ENCODE measurements at places on chromosomes 13 and 19.

- no peak for DNase-seq
Measured at GRCh38 chr13:106491463-106491862, 44.0 kb downstream of the EFNB2 start.

DNA sequence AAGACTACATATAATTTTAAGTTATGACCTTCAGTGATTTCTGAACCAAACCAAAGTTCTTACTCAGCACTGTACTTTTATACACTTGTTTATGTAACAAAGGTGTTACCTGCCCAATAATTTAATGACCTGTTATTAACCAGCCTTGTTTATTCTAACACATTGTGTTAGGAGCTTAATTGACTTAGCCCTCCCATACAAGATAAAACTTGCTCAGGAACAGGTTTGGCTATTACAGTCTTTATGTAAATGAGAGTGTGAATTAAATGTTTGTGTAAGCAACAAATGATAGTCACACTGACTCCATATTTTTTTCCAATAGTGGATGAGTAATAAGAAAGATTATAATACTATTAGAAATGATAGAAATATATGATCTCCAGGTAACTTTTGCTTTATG is 51.8 kb upstream of the MYCBP2 start:
- no peak for DNase-seq

DNA sequence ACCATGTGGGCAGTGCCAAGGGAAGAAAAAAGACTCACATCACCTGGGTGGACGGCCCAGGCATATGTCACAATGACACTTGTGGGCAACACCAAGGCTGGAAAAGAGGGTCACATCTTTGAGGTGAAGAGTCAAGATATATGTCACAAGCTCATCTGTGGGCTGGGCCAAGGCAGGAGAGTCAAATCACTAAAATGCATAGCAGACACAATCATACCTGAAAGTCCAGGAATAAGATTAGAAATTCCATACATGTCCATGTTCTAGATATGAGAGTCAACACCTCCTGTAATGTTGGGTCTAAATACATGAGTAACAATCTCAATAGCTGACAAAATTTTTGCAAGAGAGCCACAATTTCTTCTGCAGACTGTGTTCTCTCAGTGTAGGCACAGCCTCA is 145.0 kb downstream of the ZNF675 start:
- DNase-seq = no peak

- no peak for DNase-seq
Measured at GRCh38 chr13:99800011-99800410, 171.6 kb downstream of the ZIC5 start.

DNA sequence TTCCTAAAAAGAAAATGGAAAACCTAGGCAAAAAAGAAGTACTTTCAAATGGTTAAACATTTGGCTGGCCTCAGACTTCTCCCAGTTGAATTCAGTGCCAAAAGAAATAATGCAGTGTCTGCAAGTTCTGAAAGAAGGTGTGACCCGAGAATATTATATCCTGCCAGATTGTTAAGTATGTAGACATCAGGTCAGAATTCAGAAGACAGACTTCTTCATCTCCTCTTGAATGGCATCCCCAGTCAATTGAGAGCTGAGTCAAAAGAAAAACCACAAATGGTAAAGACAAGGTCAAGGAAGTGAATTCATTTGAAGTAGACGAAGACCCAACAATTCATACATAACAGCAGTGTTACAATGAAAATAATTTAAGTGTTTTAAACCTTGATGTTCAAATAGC is 194.5 kb downstream of the NBEA start:
- no peak for DNase-seq

- DNase-seq = no peak
Measured at GRCh38 chr19:4816202-4816949, 15.1 kb downstream of the TICAM1 start.

- no peak for DNase-seq
Measured at GRCh38 chr13:112686987-112687386, 2.9 kb upstream of the ATP11A start.

- DNase-seq = no peak
Measured at GRCh38 chr13:86581706-86582105, 782.5 kb upstream of the SLITRK6 start.

DNA sequence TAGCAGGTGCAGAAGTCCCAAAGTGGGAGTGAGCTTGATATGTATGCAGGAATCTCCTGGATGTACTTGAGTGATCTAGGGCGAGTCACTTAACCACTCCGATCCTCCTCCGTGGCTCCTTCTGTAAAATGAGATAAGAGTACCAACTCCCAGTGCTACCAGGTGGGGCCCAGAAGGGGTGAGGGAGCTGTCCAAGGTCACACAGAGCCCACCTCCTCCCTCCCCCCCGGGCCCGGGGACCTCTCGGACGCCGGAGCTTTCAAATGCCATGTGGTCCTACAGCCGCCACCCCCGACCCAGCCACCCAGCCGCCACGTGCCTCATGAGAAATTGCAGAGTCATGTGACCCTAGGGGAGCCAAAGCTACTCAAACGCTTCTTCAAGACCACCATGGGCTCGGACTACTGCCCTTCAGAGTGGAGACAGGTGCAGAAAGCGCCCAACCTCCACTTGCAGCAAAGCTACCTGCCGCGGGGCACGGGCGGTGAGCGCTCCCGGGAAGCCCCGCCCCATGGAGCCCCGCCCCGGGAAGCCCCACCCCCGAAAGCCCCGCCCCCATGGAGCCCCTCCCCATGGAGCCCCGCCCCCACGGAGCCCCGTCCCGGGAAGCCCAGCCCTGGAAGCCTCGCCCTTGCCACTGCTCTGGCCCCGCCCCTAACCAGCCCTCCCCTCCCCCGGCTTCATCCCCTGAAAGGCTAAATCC is 10.1 kb upstream of the ZNF358 start:
- DNase-seq = peak; percentile 26

GRCh38 chr19:40217027-40217810 is 965 bp downstream of the TTC9B start:
- DNase-seq = no peak

GRCh38 chr19:46715975-46716671 is 791 bp downstream of the PRKD2 start:
- no peak for DNase-seq

DNA sequence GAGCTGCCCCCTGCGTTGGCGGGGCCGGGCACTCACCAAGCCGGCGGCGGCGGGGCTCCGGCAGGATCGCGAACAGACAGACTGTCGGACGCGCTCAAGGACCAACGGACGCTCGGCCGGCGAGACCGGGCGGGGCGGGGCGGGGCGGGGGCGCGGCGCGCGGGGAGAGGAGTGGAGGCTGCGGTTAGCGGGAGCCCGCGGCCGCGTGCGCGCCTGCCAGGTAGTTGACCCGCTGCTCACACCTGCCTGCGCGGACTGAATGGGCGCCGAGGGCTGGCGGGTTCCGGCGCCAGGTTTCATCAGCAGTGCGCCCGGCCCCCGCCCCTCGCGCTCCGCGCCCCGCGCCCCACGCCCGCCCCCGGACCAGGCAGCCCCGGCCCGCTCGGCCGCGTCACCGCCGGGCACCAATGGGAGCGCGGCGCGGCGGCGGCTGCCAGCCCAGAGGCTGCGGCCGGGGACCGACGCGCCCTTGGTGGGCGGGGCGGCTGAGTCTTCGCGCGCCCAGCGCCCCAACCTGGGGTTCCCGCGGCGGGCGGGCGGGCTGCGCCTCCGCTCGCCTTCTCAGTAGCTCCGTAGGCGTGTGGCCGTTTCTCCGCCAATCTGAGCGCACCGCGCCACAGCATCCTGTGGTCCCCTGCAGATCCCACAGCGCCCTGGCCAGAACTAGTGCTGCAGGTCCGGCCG is at the start of gene SLC7A1:
Gene SLC7A1 (minus strand): TSS at position 309 of the 684 bp plus-strand sequence. CDS start 59,500 bp downstream, outside the sequence.
- DNase-seq = peak; percentile 89

DNA sequence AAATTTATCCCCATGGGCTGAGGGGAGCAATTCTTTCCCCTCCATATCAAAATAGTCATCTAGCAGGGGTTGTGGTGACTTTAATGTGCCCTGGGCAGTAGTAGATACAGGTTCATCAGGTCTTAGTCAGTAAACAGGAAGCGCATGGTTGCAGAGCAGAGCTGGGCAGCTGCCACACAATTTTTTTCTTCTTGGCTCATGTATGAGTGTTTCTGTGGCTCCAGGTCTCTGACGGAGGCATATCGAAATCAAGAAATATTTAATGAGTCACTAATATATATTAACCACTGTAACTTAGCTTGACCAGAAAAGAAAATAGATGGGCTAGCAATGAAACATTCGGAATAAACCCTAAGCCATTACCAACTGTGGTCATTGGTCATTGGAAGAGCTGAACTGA is 68.4 kb upstream of the UBL3 start:
- no peak for DNase-seq

- DNase-seq = no peak
Measured at GRCh38 chr13:111204438-111205177, 89.5 kb downstream of the ARHGEF7 start.

- no peak for DNase-seq
Measured at GRCh38 chr13:104895521-104895920, 1639.9 kb downstream of the EFNB2 start.

DNA sequence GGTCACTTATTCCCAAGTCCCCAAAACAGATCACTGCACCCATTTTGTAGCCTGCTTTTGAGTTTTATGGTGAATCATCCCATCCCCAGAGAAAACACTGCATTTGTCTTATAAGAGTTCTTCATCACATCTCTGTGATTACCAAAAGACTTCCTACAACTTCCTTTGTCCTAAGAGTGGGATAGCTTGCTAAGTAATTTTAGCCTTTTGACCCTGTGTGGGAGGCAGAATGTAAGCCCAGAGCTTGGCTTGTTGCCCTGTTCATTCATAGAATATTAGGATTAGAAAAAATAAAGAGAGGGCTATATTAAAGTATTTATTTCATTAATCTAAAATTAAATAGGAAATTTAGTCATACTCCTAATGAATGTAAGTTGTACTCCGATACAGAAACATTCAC is 213.3 kb downstream of the MZT1 start:
- DNase-seq = no peak

DNA sequence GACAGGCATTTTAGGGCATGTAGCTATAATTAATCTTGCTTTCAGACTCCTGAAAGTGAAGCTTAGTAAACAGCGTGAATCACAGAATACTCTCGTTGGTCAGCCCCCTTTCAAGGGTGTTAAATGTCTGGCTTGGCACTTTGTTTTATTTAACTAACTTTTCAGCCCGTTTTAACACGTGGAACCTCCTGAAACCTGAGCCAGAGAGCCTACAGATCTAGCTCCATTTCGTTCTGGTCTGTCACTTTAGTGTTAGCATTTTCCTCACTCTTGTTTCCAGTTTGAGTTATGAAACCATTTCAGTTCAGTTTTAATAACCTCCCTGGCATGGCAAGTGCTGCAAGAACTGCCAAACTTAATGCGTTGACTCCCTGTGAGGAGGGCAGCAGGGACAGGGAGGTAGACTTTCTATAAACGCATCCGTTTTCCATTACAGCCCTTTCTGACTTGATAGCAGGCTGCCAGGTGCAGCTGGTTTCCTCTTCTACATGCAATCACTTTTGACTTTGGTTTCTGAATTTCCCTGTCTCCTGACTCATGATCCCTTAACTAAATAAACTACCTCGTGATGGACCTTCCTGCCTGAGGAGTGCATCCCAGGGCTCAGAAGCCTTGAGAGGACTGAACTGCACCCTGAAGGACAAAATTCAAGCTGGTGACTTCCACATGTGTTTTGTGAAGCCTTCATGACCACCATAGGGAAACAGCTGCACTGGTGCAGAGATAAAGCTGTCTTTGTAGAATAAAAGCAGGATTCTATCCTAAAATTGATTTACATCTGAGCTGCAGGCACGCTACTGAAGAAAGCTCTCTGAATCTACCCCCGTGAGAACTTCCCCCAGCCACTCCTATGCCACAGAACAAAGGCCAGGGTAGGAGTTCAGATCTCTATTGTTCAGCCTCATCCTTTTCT is 192.6 kb downstream of the DLEU7 start:
- DNase-seq = no peak

DNA sequence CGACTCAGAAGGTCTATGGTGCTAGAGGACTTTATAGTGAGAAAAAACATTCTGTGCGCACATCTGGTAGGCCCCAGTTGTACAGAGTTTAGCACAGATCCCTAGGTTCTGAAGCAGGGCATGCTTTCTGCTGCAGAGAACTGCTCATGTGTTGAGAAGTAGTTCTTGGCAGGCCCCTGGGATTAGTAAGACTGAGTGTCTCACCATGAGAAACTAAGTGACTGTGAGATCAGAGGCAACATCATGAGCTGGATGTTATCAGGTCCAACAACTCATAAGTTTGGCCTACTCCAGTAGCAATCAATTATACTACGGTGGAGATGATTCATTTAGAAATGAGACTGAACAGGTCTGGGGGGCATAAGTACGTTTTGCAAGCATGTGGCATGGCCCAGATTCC is 507.4 kb upstream of the KLF12 start:
- no peak for DNase-seq

- DNase-seq = no peak
Measured at GRCh38 chr13:94366677-94367076, 112.8 kb downstream of the DCT start.

GRCh38 chr13:28055357-28055756 is 45.0 kb downstream of the FLT3 start:
- DNase-seq = no peak

DNA sequence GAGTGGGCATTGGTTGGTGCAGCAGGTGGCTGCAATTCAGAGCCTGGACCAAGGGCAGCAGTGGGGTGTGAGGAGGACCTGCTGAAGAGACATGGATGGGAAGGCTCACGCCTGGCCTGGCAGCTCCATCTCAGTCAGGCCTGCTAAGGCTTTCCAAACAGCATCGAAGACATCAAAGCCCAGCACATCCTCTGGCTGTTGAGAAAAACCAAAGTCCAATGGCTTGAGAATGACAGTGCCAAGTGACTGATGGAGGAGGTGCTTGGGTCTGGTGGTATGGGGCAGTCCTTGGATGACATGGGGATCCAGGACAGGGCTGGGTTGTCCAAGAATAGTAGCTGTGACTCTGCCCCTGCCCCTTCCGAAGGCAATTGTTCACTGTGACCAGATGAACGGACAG is 19.0 kb upstream of the XPO4 start:
- no peak for DNase-seq
